MV-4-11 (cell line): ENCODE measurements at places on chromosomes 12 and 14.

GRCh38 chr12:104165801-104166200 lies 27.8 kb upstream of the NFYB start:
- DNase-seq = no peak

GRCh38 chr12:20105943-20106342 lies 262.4 kb upstream of the PDE3A start:
- no peak for DNase-seq

DNA sequence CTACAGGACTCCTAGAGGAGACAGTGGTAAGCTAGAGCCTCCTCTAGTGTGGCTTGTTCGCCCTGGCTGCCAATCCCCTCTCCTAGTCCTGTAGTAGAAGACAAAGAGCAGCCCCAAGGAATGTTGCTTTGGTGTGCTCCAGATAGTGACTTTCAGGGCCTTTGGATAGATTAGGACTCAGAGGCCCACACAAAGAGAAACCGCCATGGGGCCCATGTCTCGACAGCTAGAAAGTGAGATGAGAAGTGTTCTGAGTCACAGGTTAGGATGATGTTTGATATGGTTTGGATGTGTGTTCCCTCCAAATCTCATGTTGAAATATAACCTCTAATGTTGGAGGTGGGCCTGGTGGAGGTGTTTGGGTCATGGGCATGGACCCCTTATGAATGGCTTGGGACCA lies 51.8 kb upstream of the JDP2 start:
- DNase-seq = no peak

DNA sequence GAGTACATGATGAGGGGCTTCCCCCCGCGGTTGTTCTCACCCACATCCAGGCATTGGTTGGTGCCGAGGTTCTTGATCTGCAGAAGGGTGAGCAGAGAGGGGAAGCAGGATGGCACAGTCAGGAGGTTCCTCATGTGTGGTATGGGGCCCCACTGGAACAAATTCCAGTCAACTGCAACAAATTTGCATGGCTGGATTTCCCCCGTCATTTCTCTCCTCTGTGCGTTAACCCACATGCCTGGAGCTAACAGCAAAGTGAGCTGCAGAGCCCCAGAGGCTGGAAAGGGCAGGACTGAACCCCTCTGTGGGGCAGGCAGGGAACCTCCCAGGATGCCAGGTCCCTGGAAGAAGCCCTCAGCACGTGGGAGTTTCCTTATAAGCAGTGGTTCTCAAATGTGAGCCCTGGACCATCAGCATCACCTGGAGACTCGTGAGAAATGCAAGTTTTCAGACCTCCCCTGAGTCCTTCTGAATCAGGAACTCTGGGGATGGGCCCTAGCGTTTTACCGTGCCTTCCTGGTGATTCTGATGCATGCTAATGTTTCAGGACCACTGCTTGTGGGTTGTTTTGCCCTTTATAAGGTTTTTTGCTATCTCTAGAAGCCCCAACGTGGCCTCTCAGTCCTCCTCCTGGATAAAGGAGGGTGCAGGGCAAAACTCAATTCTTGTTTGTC lies 11.0 kb upstream of the CELA1 start:
- DNase-seq = no peak

GRCh38 chr12:85920324-85920947 lies 46.3 kb downstream of the NTS start:
- no peak for DNase-seq

- peak; percentile 76 for DNase-seq
These were observed 8.7 kb downstream of the CLIP1 start for GRCh38 chr12:122413516-122414404.

- DNase-seq = no peak
These were observed 31.5 kb downstream of the MDM2 start for GRCh38 chr12:68839183-68840147.

DNA sequence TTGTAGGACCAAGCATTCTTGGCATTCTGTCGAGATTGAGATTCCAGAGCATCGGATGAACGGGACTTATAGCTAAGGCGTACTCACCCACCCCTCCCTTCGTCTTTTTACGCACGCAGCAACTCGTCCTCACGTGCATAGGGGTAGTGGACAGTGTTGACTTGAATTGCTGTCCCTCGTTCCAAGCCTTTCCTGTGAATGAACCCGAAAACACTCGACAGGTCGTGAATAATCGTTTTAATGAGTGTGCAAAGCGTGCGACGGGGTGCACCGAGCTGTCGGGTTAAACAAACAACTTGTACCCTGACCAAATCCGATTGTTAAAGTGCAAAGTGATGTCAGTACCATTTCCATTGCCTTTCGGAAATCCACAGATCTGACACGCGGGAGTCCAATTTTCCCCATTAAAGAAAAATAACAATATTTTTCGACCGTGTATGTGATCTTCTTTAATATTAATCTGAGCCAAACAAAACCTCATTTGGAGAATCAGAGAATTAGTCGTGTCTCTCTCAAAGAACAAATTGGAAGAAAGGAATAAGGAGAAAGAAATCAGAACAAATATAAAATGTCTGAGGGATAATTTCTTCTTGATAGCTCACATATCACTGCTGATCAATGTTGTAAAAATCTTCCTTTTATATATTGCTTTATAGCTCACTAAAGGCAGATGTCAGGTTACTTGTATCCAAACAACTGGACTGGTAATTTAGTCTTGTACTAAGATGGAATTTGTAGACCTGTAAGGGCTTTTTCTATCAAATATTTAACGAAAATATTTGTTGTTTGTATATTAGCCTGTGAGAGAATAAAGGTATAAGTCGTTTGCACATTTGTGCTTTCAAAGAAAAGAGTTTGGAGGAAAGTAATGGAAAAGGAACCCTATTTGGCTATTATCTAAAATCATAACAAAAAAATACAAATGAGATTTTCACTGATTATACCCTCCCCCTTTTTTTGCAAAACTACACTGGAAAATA lies 11.8 kb downstream of the FOXG1 start:
- no peak for DNase-seq

DNA sequence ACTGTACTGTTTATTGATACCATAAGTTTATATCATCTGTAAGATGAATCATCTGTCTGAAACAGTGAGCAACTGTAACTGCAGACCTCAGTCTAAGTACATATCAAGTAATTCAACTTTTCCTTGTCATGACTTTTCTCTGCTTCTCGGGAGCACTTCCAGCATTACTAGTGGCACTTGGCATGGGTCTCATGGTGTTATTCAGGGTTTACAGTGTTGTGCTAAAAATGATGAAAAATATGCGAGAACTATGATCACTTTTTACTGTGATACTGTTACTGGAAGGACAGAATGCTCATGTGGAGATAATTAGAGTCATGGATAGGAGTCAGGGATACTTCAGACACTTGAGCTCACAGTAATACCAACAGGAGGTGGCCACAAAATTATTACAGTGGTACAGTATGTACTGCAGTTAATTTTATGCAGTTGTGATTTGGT lies 8.3 kb downstream of the KTN1 start:
- DNase-seq = no peak

- DNase-seq = no peak
These were observed 27.0 kb downstream of the RHOF start for GRCh38 chr12:121766290-121767039.

DNA sequence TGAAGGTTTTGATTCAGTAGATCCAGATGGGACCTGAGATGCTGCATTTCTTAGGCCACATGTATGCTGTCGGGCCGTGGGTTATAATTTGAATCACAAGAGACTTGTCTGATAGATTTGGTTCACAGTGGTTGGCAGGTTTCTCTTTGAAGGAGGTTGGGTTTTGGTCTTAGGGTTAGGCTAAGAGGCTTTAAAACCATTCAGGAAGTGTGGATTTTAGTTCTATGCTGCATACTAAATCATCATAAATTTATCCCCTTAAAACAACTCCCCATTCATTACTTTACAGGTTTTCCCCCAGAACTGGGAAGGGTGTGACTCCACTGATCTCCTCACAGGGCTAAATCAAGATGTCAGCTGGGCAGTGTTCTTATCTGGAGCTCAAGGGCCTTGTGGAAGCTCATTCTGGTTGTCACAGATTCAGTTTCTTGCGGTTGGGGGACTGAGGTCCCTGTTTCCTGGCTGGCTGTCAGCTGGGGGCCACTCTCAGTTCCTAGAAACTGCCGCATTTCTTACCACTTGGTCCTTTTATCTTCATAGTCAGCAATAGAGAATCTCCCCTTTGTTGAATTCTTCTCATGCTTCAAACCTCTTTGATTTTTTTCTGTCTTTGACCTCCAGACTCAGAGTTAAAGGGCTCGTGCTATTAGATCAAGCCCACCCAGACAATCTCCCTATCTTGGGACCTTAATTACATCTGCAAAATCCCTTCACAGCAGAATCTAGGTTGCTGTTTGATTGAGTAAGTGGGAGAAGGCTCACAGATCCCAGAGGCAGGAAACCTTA lies 20.6 kb upstream of the PCNX1 start:
- DNase-seq = peak; percentile 96

GRCh38 chr12:78035901-78036606 lies 205.4 kb downstream of the NAV3 start:
- peak; percentile 62 for DNase-seq

- peak; percentile 73 for DNase-seq
These were observed 45.0 kb upstream of the OR6J1 start for GRCh38 chr14:22689199-22689598.

GRCh38 chr12:56658921-56659320 lies 13.1 kb upstream of the ATP5F1B start:
- DNase-seq = peak; percentile 75

GRCh38 chr14:20515846-20516245 lies 10.5 kb downstream of the RNASE10 start:
- DNase-seq = no peak

- DNase-seq = no peak
These were observed 11.2 kb downstream of the ARG2 start for GRCh38 chr14:67630938-67631337.

DNA sequence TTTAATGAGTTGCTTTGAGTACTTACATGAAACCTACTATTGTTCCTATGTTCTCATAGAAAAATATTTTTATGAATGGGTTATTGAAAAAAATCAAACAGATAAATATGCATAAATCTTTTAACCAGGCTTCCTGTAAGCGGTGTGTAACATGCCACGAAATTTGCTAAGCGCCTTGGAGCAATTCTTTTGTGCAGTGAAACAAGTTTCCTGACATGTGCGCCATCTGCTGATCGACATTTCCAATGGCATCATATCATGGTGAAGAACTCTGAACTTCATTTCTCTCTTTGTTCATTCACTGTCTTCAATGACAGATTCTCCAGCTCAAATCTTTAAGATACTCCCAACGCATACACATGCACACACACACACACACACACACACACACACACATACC lies 145.6 kb upstream of the NAV3 start:
- peak; percentile 42 for DNase-seq

- no peak for DNase-seq
These were observed 1183.7 kb downstream of the AACS start for GRCh38 chr12:126248871-126249403.

DNA sequence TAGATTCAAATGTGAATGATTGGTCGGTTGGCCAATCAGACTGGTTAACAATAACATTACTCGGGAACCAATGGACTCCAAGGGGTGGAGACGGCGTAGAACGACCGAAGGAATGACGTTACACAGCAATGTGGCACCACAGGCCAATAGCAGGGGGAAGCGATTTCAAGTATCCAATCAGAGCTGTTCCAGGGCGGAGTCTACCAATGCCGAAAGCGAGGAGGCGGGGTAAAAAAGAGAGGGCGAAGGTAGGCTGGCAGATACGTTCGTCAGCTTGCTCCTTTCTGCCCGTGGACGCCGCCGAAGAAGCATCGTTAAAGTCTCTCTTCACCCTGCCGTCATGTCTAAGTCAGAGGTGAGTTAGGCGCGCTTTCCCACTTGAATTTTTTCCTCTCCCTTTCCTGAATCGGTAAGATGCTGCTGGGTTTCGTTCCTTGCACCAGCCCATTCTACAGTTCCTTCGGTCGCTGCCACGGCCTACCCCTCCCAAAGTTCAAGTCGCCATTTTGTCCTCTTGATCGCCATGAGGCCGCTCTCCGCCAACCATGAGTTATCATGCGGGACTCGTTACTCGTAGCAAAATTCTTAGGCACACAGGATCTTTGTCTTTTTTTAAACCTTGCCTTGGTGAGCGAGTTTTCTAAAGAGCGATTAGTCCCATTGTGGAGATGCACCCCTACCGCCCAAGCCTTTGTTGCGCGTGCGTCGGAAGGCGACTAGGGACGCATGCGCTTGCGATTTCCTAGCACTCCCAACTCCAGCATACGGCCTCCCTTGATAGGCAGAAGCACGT lies at the start of gene HNRNPA1:
HNRNPA1 (plus strand) TSS at position 259 of the 793 bp plus-strand sequence; CDS start at position 341, 82 bp downstream.
- DNase-seq = peak; percentile 100

DNA sequence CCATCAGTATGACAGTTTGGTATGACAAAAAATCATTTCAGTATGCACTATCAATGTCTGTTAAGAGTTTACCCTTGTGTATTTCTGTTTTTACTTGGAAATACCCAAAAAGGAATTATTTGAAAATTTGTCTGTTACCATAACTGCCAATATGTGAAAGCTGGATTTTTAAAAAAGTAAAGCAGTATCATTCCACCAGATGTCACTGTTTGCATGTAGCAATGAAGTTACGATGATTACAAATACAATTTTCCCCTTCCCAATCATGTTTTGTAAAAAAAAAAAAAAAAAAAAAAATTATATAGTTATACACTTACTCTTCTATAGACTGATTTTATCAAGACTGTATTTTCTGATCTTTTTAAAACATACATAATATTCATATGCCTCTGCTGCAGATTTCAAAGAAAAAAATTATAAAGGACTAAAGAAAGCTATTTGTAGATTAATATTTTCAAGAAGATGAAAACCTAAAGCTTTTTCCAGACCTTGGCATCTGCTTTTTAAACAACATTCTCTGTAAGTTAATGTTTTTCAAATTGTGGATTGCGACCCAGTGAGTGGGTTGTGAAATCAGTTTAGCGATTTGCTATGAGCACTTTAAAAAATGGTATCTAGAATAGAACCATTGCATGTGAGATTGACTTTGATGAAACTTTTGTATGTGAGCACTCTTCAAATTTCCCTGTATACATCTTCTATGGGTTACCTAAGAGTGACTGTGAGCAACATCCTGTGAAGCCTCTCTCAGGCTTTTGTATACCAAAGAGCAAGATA lies 114.2 kb downstream of the TTC6 start:
- DNase-seq = no peak

DNA sequence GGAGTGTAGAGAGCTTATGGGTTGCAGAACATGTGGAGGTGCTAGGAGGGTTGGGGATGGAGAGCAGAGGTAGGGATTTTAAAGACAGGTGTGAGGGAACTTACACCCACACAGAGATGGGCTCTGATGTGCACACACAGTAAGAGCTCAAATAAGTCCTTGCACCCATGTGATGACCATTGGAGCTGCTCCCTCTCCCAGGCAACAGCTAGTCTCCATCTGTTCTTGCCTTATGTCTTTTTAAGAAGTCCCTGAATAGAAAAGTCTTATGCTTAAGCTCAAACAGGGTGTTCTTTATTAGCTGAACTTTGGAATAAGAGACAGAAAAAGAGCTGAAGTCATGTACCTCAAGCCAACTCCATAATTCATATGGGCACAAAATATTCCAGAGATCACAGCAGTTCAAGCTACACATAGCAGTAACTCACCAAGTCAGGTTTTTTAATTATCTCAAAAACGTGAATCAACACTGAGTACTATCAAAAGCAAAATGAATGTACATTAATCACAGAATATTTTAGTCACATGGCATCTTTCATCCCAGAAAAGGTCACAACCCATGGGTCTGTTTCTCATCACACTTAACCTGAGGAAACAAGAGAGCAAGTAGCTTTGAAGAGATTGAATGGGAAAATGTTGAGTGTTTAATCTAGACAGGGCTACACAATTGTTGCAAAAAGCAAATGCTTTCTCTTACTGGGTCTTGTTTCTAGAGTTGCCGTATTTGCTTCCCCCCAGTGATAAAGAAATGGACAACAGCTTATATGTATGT lies 1513.6 kb upstream of the SEL1L start:
- no peak for DNase-seq

- no peak for DNase-seq
These were observed 36.3 kb upstream of the PPM1A start for GRCh38 chr14:60212503-60213371.

- DNase-seq = no peak
These were observed 80.8 kb downstream of the BHLHE41 start for GRCh38 chr12:26044007-26044394.
